Stimulated activated CD4-positive, alpha-beta T cell treated with anti-CD3 and anti-CD28 coated beads, Interleukin-4, amount 100 ng/mL, for 4 hours (primary cell): ENCODE measurements at places on chromosomes 3 and 15.

DNA sequence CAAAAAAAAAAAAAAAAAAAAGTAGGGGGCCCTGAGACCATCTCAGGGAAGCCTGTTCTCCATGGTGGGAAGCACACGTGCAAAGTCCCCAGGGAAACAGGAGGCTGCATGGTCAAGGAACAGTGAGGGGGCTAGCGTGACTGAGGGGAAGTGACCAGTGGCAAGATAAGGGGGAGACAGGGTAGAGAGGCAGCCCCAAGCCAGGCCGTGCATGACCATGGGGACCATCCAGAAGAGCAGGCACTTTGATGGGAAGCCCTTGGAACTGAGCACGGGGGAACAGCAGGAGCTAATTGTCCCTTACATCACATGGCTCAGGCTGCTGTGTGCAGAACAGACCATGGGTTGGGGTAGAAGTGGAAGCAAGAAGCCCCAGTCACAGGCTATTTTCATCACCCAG, 196.2 kb downstream of the NTRK3 start:
- DNase-seq = no peak

DNA sequence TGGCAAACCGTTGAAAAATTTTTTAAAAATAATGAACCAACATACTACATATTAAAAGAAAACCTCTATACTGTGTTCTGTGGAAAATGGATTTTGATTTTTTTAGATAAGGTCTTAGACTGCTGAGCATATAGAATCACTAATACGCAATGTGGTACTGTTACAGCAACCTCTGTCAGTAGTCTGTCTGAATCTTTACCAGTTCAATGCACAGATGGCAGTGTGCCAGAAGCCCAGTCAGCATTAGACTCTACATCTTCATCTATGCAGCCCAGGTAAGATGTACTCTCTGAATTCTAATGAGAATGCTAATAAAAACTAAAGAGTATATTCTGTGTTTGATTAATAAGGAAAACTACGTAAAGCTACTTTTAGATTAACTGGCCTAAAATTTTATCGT, 31.3 kb upstream of the FAH start:
- no peak for DNase-seq

DNA sequence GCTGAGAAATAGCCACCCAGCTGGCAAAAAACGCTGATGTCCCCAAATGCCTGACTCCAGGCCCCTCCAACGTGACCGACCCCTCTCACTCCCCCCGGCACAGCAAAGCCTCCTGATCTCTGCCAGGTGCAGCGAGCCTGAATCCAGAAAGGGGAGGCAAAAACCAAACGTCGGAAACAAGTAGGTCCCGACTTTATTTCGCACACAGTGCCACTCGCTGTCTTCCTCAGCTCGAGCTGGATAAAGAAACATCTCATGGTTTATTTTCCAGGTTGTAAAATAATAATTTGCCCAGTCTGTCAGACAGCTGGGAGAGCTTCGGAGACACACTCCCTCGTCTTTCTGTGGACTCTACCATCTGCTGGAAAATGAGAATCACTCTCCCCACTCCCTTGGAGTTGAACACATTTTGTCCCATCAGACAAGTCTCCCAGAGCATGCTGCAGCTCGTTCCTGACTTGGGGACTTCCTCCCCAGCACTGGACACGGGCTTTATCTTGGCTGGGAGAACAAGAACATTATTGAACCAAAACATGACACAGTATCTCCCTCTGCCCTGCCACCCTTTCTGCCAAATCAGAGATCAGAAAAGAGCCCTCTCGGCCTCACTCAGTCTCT, 142.8 kb downstream of the NUP210 start:
- DNase-seq = no peak

DNA sequence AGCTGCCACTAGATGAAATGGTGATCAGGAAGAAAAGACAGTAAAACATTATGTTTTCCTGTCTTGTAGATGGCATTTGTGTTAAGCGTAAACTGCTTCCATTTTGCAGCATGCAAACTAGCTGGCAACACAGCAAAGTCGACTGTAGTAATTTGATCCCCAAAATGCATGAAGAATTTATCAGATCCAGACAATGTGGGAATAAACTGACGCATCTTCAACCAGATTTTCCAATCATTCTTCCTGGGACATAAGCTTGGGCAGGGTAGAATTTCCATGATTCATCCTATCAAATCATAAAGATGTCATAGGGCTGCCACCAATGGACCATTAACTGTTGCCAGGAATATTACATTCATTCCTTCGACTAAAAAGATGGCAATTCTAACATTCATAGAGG, 260.3 kb downstream of the ERC2 start:
- no peak for DNase-seq

GRCh38 chr3:143885780-143886427, 37.6 kb upstream of the SLC9A9 start:
- no peak for DNase-seq

- DNase-seq = no peak
Observed at GRCh38 chr3:119625451-119626153, 27.9 kb downstream of the PLA1A start.

DNA sequence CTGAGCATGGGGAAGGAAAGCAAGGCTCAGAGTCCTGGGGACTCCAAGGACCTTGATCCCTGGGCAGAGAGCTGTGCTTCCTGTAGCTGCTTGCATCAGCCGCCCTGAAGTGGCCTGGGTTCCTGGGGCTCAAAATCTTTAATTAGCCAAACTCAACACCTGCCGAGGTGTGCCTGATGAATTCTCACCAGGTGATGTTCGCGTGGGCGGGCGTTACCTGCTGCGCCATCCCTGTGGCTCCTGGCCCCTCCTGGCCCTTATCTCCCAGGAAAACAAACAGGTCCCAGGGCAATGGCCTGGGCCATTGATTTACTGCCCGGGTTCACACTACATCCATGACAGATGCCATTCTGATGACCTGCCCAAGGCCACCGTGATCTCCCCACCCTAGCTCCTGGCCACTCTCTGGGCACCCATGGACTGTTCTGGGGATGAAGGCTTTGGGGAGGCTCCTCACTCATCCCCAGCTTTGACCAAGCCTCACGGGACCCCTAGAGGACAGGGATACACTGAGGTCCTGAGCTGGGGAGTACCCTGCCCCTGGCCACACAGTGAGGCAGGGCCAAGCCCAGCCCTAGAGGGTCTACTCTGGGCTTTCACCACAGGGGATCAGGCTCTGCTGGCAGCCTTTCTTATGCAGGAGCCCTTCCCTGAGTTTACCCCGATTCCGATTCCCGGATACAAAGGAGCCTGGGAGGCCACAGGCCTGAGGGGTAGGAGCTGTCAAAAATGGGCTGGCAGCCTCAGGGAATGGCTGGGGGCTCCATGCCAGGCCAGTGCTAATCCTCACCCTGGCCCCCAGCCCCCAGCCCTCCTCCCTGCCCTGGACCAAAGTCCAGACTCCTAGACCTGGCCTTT, 5.7 kb downstream of the SLC38A3 start:
- DNase-seq = no peak

DNA sequence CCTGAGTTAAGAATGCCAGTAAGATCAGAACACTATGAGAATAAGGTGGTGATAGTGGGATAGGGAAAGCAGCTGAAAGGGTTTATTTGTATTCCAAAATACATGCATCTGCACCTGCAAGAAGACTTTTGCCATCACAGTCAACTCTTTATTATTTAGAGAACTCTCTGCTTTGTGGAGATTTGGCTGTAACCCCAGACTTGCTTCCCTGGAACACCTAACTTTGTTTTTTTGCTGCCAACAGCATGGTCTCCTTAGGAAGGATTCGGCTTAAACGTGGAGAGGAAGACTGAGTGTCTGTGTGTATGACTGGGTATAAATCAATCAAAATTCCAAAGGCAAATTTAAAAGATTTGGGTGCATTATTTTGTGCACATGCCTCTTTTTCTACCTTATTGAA, 21.6 kb upstream of the SLITRK3 start:
- DNase-seq = no peak

DNA sequence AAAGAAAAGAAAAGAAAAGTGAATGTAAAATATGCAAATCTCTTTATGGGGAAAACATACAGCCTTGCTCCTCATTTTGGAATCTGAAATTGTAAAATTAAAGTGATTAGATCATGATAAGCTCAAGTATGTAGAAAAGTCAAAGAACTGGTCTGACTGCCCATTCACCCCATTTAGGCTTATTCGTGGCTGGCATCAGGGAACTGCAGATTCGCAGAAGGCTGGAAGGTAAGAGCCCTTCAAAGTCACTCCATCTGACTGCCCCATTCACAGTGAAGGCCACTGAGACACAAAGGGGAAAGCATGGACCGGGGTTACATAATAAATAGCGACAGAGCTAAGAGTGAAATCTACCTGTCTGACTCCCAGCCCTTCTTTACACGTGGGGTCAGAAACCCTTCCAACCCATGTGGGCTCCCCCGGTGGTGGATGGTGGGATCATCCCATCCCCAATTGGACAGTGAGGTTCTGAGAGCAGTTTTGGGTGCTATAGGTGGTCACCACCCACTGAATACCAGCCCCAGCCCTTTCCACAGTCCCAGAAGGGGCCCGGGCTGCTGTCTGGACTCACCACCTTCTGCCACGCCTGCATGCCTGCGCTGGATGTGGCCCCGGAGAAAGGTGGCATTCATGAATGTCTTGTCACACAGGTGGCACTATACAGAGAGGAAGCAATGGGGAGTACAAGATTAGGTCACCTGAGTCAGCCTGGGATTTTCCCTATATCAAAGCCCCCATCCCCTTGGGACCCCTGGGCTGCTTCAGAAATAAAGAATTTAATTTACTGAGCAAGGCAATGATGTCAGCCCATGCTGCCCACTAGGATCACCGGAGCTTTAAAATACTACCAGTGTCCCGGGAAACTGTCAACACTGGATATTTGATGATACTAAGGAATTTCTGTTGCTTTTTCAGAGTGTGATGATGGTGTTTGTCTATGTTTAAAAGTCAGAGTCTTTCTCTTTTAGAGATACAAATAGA, 17.9 kb downstream of the DZIP1L start:
- no peak for DNase-seq

DNA sequence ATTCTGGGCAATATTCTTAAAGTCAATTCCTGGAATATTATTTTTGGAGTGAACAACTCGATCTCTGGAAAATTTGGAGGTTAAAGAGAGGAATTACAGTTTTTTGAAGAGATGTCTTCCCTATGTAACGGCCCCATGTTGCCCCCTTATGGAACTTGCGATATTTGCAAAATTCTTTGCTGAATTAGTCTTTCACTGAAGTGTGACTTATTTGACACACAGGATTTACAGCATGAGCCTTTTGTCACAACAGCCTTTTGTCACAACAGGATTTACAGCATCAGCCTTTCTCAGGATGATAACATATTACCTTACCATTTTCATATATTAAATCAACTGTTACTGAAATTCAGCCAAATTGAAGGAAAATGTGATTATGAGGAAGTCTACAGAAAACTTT, 37.8 kb upstream of the SPTSSB start:
- no peak for DNase-seq

DNA sequence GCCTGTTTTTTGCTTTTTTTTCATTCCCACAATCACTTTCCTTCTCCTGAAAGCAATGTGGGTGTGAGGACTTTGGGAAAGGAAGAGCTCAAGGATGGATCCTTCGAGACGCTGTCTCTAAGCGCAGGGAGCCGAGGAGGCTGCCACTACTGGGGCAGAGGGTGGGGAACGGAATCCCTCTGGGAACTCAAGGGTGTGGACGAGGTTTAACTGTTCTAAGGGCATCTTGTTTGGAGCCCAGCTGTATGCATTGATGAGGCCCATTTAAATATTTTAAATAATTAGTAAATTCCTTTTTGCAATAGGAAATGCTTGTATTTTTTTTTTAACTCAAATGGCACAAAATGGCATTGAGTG, 124.4 kb upstream of the MEF2A start:
- DNase-seq = no peak

- no peak for DNase-seq
Observed at GRCh38 chr3:171249245-171249644, 211.0 kb downstream of the TNIK start.

- DNase-seq = no peak
Observed at GRCh38 chr3:108494906-108495531, 15.4 kb downstream of the MYH15 start.

DNA sequence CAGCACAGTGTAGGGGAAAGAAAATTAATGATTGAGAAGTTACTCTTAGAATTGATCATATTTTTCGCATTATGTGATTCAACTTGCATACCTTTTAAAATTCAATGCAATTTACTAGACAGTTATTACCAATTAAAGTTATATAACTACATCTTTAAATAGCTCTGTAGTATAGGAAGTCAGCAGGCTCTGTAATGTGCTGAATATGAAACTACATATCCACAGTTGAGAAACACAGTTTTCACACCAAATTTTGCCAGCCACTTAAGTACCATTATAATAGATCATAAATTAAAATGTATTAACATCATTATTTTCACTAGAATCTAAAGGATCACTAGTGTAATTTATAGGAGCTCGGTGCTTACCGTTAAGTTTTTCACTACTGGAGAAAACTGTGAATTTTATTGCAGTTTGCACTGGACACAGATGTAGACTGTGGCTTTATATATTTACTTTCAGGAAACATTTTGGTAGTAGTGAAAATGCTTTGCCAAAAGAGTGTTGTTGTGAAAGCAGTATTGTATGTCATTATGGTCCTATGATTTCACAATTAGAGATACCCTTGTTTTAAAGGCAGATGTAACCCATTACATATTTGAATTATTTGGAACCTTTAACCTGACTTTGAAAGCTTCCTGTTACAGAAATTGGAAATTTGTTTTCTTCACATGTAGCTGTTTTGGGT, 113.6 kb downstream of the PLCL2 start:
- DNase-seq = no peak

GRCh38 chr3:133836497-133837158, 31.0 kb downstream of the SRPRB start:
- DNase-seq = no peak

DNA sequence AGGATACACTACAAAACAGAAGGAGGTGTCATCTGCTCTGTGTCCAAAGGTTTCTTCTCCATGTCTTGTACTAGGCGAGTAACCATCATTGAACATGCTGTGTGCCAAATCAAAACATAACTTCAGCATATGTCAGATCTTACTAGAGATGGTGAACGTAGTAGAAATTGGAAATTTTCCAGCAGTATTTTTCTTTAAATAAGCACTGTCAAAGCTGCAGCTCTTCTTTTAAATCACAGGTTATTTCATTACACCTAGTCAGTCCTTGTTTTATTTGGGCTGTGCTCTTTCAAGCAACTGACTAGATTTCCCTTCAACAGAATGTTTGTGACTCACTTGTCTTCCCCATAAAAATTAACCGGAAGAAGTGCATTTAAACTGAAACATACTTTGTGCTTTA, 46.5 kb downstream of the MSL2 start:
- DNase-seq = no peak

GRCh38 chr3:22380253-22380652, 629.2 kb upstream of the ZNF385D start:
- no peak for DNase-seq

GRCh38 chr3:168612671-168613070, 516.9 kb upstream of the GOLIM4 start:
- DNase-seq = no peak

DNA sequence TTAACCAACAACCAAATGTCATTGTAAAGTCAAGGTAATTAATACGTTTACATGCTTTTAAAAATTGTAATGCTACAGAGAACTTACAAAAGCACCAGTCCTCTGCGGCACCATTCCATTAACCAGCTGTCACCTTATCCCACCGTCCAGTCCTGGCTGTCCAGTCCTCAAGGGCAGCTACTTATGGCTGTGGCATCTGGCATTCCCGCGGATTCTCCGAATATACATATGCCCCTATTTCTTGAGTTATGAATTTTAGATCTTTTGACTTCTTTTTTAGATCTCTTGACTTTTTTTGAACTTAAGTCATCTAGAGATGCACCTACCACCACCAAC, 382 bp upstream of the POMGNT2 start:
- DNase-seq = no peak

GRCh38 chr3:184377374-184377773, 633 bp downstream of the THPO start:
- no peak for DNase-seq
